T-helper 2 cell (primary cell): ENCODE measurements at places on chromosomes 5 and 9.

DNA sequence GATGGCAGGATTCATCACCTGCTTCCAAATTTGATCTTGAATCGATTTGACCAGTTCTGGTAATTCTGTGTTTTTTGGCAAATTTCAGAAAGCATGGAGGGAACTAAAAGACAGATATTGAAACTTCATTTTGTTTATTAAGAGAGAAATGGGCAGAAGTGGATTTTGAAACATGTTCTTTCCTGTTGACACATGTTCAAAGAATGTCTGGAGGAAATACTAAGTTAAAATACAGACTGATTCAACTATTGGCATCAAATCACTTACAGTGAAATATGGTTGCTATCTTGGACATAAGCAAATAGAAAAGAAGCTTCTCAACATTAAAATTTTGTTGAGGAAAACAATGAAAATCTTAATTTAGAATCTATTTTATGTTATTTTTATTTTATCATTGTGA, 19.3 kb upstream of the GZMK start:
- DNase-seq = no peak

GRCh38 chr5:89972901-89973300, 436.7 kb downstream of the CETN3 start:
- DNase-seq = no peak

DNA sequence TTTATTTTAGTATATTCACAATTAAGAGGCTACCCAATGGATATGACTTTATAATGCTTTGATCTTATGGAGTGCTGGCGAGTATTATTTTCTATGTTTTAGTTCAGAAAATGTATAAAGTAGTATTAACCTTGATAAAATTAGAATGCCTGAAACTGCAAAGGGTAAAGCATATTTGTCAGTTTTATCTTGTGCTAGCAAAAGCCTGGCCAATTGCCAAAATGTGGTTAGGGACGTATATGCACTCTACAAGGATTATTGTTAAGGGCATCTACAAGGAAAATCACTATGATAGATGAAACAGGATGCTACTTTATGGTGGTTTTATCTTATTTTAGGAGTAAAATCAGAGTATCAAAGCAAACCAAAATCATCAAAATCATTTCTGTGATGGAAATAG, 281.7 kb downstream of the CCDC171 start:
- no peak for DNase-seq

- DNase-seq = no peak
These were observed 59.5 kb upstream of the RNF130 start for GRCh38 chr5:180130876-180131740.

DNA sequence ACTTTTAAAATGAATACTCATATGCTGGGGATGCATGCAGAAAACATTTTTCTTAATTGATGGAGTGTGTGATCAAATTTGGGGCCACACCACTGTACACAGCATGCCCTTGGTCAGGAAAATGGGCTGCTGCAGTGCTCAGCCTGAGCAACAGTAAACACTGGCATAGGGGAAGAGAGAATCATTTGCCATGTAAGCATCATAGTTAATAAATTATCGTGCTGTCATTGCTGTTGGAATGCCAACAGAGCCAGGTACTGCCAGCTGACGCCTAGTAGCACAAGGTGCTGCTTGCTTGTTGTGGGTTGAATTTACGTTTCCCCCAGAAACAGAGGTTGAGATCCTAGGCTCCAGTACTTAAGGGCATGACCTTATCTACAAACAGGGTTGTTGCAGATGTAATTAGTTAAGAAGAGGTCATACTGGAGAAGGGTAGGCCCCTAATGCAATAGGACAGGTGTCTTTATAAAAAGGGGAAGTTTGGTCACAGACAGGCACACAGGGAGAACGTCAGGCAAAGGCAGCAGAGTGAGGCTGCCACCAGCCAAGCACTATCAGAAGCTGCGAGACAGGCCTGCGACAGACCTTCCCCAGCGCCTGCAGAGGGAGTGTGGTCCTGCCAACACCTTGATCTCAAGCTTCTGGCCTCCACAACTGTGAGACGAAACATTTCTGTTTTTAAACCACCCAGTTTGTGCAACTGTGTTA, 25.3 kb downstream of the DAP start:
- no peak for DNase-seq

DNA sequence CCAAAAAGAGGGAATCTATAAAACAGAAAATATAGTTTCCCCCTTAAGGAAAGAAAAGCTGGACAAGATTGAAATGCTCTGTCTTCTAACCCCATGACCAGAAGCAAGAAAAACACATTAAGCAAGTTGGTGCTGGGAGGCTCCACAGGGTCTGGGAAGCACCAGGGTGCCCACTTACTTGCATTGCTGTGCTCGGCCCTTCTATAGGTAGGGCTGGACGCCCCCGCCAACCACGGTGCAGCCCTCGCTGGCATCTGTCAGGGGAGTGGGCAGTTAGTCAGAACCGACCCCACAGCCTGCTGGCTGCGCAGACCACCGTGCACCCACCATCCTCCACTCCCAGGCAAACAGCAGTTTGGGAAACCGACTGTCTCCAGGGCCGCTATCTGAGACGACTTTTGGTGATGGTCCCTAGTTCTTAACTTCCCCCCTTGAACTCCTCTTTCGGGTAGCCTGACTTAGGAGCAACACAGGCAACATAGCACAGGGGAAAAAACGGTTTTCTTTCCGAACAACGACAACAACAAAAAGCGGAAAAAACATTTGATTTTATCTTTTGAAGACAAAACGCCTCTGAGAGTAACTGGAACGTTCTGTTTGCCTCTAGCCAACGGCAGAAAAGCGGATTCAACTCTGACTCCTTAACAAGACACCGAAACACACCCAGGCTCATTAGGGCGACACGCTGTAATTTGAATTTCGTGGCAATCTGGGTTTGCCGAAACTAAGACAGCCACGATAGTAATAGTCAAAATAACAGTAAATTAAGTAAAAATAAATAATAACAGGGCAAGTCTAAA, 3.9 kb downstream of the IRX2 start:
- no peak for DNase-seq
